ENCODE measurements at places on chromosomes 5 and 9. TPM values are rescaled to one million over a fixed set of nuclear protein-coding genes. Genes with fewer than 3 reads are reported as not detected.

- no peak for DNase-seq
These were observed 92.6 kb downstream of the TMEM174 start for GRCh38 chr5:73265641-73266040.

- no peak for DNase-seq
These were observed 4.6 kb downstream of the SLC35A4 start for GRCh38 chr5:140569197-140569596.

- no peak for DNase-seq
These were observed 50.8 kb downstream of the ALDH7A1 start for GRCh38 chr5:126544087-126544740.

GRCh38 chr5:68519143-68519542, 303.6 kb downstream of the PIK3R1 start:
- no peak for DNase-seq

DNA sequence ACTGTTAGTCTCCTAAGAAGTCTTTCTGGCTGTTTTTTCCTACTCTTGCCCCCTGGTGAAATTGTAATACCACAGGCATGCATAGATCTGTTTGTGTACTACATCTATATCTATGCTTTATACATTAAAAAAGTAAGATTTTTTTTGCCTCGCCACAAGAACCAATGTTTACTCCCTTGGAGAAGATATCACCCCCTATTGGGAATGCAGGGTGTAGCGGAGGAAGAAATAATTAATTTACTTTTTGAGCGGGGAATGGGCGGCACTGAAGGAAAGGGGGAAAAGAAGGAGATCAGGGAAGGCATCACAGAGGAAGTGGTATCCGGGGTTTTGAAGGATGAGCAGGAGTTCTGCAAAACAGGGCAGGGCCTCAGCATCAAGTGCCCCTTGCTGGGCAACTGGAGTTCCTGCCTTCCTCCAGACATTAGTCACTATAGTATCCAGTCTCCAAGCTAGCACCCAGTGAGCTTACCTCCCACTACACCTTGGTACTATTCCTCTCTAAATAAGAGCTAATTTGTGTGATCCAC, 134.9 kb downstream of the GABBR2 start:
- no peak for DNase-seq

Gene KCNIP1
- 2.8 TPM for polyA plus RNA-seq

Gene SPATA31A3
- not detected for polyA plus RNA-seq

Gene RNF14
- 55.4 TPM for polyA plus RNA-seq

Gene SPINK13
- polyA plus RNA-seq = not detected

Gene PKD2L2
- polyA plus RNA-seq = 0.15 TPM
